Fibroblast of pulmonary artery (primary cell): ENCODE measurements at places on chromosomes 7 and 10.
A peak's percentile ranks its signal among the peaks of the same experiment; 100 is the strongest.

DNA sequence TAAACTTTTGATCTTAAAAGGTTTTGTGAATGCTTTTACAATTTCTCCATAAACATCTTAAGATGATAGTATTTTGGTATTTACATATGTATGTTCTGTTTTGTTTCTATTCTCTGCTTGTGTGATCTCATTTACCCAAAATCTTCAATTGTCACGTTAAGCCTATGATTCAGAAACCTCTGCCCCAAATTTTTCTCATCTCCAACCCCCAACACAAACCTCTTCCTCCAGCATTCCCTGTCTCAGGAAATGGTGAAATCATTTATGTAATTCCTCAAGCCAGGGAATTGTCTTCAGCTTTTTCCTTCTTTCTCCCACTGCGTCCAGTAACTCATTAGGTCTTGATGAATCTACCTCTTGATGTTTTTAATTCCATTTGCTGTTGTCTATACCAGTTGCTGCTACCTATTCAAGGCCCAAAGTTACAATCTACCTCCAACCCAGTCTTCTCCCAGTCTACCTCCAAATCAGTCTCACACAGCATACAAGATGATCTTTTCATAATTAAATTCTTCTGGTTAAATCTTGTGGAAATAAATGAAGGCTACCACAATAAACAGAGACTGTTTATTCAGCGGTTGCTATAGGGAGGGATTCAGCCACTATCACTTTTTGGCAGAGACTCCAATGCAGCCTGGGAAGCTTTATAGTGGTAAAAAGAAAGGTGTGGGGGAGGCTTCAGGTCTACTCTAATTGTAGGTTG, 5.8 kb downstream of the CFAP69 start:
- peak; percentile 89 for DNase-seq

DNA sequence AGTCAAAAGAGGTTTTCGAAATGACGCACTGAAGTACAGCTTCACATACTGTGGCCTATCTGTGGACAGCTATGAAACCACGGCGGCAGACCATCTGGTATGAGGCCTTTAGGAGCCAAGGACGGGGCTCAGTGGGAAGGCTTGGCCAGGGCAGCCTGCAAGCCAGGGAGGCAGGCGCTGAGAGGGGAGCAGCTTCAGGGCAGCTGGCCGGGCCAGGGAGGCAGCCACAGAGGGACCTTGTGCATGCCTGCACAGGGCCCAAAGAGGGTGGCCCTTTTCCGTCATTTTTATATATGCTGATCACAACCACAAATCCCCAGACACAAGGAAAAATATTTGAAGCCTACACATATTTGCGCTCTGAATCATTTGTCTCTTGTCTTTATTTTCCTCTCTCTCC, 13.5 kb downstream of the CALD1 start:
- peak; percentile 73 for DNase-seq

- DNase-seq: no peak
Observed at GRCh38 chr7:7201578-7202374, 19.4 kb downstream of the C1GALT1 start.

- no peak for DNase-seq
Observed at GRCh38 chr10:114624951-114625780, 32.9 kb downstream of the ABLIM1 start.

- no peak for DNase-seq
Observed at GRCh38 chr7:745431-746154, 18.5 kb upstream of the PRKAR1B start.

GRCh38 chr7:103704701-103705100, 258.7 kb upstream of the SLC26A5 start:
- DNase-seq: no peak

- DNase-seq: no peak
Observed at GRCh38 chr7:155280446-155281397, 17.0 kb upstream of the INSIG1 start.

DNA sequence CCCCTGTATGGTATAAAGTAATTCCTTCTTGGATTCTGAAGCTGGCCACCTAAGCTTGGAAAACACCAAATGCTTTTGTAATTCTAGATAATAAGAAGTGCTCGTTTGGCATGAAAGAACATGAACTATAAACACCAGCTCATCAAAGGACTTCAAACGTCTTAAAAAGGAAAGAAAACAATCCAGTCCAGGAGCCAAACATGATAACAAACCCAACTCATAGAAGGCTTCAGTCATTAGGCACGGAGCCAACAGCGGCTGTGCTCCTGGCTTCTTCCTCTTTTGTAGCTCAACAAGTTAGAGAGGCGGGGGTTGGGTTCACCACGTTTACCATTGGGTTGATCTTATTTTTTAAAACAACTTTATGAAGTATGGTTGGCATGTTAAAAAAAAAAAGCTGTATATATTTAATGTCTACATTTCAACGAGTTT, 56.4 kb upstream of the ECHDC3 start:
- DNase-seq: peak; percentile 56

GRCh38 chr7:90660100-90660499, 64.0 kb downstream of the CDK14 start:
- DNase-seq: no peak

- DNase-seq: no peak
Observed at GRCh38 chr10:122853665-122854313, 8.1 kb upstream of the CUZD1 start.

DNA sequence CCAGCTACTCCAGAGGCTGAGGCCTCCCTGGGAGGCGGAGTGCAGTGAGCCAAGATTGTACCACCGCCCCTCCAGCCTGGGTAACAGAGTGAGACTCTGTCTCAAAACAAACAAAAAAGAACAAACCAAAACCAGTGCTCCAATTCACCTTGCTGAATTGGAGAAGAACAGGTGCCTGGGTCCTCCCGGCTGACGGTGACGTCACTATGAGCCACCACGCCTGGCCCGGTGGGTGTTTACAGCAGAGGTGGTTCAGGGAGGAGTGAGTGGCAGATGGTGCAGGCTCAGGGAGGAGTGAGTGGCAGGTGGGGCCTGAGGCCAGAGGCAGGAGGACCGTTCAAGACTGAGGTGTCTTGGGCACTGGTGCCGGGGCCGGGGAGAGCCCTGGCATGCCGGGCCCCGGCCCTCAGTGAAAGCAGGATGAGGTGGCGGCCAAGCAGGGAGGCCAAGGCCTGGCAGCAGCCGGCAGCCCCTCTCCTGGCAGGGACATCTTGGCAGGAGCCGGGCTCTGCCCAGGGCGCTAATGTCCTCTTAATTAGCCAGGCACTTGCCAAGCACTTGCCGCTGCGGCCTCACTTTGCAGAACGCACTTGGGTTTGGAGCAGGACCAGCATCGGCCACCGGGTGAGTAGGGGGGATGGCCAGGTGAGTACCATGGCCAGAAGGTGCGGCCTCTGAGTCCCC, 162.8 kb upstream of the TNRC18 start:
- no peak for DNase-seq

- DNase-seq: no peak
Observed at GRCh38 chr10:78905957-78906308, 162.8 kb upstream of the ZMIZ1 start.

GRCh38 chr10:78335371-78335690, 301.7 kb downstream of the RPS24 start:
- no peak for DNase-seq

GRCh38 chr10:87952612-87953011, 89.2 kb downstream of the PTEN start:
- DNase-seq: no peak

DNA sequence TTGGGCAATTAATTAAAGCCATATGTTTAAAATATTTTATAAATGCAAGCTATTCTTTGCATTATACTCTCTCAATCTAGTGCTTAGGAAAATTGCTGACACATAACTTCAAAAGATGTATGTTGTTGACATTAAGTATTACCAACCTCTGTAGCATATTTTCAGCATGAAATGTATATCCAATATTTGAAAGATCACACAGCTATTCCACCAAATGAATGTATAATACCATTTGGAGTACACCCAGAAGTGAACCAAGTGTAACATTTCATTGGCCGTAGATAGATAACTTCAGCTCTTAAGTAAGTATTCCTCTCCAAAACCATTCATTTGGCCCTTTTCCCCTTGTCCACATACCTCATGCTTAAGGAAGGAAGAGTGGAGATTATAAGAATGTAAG, 104.6 kb downstream of the HECTD2 start:
- DNase-seq: no peak

DNA sequence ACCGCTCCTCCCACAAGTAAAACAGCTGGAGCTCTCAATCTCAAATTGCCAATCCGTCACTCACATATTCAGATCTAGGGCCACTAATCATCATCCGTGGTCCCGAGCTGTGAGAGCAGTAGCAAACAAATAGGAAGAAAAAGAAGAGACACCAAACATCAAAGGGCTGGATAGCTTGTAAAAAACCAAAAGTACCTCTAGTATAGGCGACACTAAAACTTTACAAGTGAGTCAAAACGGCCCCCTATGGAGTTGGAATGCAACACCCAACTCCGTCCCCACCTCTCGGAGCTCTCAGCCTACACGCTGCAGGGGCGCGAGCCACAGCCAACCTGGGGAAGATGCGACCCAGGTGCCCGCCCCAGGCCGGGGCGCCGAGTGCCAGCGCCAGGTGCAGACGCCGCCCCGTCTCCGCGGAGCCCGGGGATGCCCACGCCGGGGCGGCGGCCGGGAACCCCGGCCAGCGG, 581 bp downstream of the FAM3C start:
- DNase-seq: peak; percentile 8

GRCh38 chr10:19461588-19461987, 354.6 kb upstream of the PLXDC2 start:
- no peak for DNase-seq

DNA sequence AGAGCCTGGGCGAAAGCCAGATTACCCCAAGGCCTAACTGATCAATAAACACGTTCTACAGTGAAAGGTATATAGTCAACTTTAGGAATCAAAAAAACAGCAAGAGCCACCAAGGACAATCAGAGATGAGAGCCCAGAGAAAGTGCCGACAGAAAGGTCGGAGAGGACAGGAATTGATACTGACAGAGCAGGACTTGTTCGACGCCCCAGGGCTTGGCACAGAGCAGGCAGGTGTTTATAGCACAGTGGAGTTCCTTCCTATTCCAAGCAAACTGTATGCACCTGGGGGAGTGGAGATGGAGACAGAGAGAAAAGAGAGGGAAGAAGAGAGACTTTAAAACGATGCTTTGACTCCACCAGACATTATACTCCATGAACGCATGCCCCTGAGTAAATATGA, 39.5 kb downstream of the PPP1R3C start:
- no peak for DNase-seq

- DNase-seq: no peak
Observed at GRCh38 chr10:23110722-23111516, 15.5 kb downstream of the MSRB2 start.

DNA sequence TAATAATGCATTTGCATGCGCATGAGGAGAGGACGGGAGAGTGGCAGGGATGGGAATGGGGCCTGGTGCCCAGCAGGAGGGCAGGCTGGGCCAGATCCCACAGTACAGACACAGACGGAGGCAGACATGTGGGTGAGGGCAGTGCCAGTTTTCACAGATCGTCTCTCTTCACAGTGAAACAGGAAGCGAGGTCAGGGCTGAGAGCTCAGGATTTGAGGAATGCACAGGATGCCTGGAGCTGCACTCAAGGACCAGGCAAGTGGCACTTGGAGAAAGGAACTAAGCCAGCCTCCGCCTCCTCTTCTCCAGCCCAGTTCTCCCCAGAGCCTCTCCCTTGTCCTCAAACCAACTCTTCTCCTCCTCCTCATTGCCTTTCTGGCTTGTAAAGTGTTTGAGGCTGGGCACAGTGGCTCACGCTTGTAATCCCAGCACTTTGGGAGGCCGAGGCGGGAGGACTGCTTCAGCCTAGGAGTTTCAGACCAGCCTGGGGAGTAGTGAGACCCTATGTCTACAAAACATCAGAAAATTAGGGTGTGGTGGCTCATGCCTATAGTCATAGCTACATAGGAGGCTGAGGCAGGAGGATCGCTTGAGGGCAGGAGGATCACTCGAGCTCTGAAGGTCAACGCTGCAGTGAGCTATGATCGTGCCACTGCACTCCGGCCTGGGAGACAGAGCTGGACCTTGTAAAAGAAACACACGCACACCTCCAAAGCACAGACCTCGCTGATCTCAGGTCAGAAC, 115.2 kb downstream of the HIP1 start:
- peak; percentile 21 for DNase-seq

- no peak for DNase-seq
Observed at GRCh38 chr7:141431140-141431479, 120.1 kb upstream of the AGK start.

DNA sequence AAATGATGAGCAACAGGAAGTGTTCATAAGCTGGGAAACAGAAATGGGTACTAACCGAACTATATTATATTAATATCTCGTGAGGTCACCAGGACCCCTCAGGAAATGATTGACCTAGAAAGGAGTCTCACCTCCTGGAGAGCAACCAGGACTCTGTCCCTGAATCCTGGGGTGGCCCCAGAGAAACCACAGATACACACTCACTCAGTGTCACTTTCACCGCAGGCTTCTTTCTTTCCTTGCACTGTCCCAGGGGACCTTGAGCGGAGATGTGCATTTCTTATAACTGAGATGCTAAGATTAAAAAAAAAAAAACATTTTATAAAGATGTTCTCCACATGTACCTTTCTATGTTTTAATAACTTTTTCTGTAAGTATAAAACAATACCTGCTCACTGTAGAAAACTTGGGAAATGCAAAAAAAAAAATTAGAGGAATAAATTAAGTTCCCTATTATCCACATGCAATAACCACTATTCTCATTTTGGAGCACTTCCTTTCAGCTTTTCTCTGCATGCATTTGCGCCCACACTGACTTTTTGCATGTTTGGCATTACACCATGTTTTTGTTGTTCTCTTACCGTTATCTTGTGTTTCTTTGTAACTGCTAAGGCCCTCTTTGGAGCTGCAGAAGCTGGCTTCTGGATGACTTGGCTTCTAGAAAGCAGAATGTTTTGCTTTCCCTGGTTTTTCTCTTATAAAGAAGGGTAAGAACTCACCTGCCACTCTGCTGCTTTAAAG, 15.0 kb downstream of the NOD1 start:
- peak; percentile 56 for DNase-seq

DNA sequence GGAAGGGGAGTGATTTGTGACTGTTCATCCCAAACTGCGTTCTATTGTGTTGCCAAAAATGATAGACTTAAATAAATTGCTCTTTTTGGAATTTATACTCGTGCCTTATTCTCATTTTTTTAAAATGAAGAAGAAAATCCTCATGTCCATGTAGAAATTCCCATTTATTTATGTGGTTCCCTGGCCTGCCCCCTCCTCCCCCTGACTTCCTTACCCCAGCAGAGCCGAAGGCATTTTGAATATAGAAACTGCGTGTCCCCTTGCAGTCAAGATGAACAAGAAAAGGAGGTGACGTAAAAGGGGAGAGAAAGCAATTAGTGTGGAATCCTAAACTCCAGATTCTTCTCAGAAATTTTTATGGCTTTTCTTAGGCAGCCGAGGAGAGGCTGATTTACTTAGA, 126.1 kb downstream of the FAM204A start:
- DNase-seq: no peak

DNA sequence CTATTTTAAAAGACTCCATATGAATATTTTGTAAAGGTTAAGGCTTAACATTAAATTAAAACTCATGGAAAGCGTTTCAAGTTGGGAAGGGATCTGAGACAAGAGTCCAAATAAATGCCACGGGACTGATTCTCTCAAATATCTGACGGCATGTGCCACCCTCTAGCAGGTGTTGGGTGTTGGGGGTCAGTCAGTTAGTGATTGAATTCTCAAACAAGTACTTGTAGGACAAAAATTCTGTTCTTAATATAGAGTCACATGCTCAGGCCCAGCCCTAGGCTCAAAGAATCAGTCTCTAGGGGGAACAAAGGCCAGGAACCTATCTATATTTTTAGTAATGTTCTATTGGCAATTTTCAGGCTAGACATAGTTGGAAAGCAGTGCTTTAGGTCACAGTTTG, 39.1 kb downstream of the SGCE start:
- DNase-seq: no peak
